Activated T-cell treated with anti-CD3 and anti-CD28 coated beads for 1 hour (primary cell): ENCODE measurements at places on chromosomes 7 and 10.

DNA sequence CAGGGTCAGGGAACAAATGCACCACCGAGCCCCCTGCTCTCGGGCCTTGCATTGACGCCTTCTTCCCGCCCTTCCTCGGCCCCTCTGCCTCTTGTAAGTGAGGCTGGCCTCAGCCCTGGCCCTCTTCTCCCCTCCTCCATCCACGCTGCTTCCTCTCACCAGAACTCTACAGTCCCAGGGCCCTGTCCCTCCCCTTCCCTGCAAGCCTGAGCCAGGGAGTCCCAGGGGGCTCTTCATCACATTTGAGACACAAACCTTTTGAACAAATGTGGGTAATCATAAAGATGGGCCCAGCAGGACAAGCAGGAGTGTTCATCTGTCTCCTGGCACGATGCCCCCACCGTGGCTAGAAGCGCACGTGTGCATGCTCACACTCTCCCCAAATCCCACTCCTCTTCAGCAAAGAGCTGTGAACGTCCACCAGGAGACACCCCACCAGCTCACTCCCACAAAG, 57.7 kb downstream of the SLIT1 start:
- no peak for DNase-seq

GRCh38 chr10:111117528-111118277, 40.9 kb downstream of the ADRA2A start:
- no peak for DNase-seq

DNA sequence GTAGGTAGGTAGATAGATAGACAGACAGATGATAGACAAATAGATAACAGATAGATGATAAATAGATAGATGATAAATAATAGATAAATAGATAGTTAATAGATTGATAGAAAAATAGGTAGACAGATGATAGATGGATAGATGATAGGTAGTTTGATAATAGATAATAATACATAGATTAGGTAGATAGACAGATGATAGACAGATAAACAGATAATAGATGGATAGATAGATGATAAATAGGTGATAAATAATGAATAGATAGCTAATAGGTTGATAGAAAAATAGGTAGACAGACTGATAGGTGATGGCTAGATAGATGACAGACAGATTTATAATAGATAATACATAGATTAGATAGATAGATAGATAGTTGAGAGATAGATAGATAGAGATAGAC, 350.5 kb upstream of the DPP6 start:
- DNase-seq, result no peak

DNA sequence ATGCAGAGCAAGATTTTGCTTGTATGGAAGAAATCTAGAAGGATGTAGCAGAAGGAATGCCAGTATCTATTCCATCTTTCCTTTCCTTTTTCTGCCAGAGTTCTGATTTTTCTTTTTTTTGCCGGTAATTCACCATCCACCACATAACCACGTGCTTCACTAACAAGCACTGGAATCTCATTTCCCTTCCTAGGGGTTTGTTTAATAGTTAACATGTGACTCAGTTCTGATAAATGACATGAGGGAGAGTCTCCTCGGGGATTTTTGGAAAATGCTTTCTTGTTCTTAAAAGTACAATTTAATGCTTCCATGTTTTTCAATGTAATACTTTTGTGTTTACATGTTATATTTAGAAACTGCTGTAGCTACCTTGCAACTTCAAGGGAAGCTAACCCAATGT, 590.2 kb downstream of the SH2D4B start:
- DNase-seq, result no peak

GRCh38 chr10:108141064-108141463, 976.6 kb upstream of the SORCS1 start:
- DNase-seq, result no peak

DNA sequence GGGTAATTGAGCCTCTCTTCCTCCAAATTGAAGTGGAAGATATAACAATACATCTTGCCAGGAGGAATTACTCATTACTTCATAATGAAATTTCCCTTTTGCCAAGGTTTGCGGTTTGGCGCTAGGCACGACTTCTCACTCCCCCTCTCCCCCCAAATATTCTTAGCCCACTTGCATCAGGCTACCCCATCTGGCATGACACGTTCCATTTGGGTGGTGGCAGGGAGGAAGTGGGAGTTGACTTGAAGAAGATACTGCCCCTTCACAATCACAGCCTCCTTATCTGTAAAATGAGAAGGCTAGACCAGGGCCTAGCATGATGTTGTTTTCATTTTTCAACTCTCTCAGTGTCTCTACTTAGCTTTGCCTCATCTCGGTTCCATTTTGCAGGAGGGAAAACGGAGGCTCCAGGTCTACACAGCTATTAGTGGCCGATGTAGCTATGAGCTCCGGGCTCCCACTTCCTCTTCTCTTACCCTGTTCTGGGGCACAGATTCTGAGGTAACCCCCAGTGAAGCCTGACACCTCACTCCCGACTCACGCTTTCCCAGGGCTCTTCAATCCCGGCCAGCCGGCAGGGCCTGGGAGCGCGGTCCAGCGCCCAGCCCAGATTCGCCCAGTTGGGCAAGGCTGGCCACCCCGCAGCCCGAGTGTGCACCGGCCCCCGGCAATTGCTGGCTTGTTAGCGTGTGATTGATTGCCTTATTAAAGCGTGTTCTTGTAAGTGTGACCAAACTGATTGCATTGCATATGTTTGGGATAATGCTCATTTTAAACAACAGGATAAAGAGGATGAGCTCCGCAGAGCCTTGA, 6.5 kb downstream of the EVX1 start:
- no peak for DNase-seq

- no peak for DNase-seq
Observed at GRCh38 chr7:101507791-101508252, 121.3 kb downstream of the MYL10 start.

DNA sequence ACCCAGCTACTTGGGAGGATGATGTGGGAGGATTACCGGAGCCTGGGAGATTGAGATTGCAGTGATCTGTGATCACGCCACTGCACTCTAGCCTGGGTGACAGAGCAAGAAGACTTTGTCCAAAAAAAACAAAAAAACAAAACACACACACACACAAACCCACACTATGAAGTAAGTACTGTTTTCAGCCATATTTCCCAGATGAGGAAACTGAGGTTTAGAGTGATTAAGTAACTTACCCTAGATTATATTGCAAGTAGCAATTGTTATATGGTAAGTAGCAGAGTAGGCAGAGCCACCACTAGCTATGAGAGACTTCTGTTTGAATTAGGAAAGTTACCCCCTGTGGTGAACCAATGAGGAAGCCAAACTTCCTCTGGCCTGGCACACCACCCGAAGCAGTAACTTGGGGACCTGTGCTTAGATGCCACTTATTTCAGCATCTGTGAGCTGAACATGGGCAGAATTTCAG, 61.9 kb downstream of the MCU start:
- no peak for DNase-seq

- DNase-seq, result no peak
Observed at GRCh38 chr7:92412745-92413144, 34.5 kb upstream of the GATAD1 start.

GRCh38 chr7:90266808-90267207, 21.8 kb downstream of the CFAP69 start:
- no peak for DNase-seq

DNA sequence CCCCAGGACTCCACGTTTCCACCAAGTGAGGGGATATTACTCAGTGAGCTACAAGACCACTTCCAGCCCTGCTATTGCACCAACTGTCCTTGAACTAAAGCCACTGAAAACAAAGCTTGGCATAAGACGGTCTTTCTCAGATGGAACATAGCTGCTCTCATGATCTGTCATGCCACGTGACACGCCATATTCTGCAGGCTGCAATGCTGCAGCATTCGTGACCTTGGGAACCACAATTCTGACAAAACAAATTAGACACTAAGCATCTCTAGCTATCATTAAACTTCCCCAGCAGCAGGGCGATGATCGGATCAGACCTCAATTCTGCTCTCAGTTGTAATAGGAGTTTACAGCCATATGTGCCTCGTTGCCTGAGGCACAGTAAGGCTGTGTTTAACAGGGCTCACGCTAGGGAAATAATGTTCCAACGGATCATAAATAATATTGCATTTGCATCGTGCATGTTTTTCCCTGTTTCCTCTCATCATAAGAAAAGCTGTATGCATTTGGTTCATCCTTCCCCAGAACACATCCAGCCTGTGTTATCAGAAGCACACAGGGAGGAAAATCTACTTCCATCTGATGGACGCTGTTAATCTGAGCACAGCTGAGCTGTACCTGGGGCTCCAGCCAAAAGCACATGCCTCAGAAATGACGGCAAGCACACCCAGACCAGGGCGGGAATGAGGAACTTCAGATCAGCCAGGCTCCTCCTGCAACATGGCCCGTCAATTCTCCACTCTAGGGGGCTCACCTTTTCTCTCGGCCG, 38.6 kb upstream of the CNPY1 start:
- no peak for DNase-seq

DNA sequence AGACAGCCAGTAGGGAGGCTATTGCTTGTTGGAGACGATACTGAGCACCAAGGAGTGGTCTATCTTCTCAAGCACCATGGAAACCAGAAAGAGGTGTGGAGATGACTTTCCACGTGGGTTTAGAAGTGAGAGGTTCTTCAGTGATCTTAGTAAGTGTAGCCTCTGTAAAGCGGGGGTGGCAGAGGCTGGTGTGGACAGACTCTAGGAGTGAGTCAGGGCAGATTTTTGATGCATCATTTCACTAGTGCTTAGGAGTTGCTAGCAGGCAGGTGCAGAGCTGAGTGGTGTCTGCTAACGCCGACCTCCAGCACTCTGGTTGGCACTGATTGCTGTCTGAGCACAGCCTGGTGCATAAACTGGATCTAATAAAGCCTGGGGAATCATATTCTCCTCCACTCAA, 78.4 kb upstream of the ADO start:
- DNase-seq, result no peak

GRCh38 chr10:90592638-90593302, 265.1 kb downstream of the HTR7 start:
- no peak for DNase-seq

GRCh38 chr7:157192861-157193260, 54.1 kb downstream of the UBE3C start:
- no peak for DNase-seq

DNA sequence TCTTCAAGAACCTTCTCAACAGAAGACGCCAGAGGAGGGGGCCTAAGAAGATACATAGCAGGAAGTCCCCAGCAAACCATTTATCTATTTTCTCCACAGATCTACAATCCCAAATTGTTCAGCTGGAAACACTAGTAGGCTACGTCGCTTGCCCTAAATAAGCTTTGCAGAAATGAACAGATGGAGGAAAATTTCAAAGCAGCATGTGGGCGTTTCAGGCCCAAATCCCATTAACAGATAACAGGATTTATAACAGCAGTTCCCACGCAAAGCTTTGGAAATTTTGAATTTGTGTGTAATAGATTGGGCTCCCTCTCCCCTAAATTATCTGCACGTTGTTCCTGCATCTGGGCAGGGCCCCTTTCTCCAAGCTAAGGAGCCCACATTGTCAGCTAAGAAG, 60.6 kb upstream of the FRMD4A start:
- no peak for DNase-seq

DNA sequence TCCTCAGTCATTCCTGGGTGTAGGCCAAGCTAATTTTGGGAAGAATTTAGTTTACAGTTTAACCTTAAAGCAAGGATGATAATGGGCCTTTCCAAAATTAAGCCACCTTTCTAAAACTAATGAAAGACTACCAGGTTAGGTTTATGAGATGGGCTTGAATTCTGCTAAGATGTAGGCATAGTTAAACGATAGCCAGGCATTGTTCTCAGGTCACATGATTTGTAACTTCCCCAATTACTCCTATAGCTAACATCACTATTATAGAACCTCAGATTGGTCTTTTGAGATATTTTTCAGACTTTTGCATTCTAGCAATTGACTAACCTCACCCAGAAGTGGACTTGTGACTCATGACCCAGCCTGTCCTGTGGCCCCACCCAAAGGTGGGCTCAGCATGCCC, 7.0 kb upstream of the NUB1 start:
- no peak for DNase-seq

GRCh38 chr7:127708201-127708600, 56.2 kb downstream of the SND1 start:
- no peak for DNase-seq

GRCh38 chr7:126803060-126803665, 449.6 kb downstream of the GRM8 start:
- DNase-seq, result no peak

DNA sequence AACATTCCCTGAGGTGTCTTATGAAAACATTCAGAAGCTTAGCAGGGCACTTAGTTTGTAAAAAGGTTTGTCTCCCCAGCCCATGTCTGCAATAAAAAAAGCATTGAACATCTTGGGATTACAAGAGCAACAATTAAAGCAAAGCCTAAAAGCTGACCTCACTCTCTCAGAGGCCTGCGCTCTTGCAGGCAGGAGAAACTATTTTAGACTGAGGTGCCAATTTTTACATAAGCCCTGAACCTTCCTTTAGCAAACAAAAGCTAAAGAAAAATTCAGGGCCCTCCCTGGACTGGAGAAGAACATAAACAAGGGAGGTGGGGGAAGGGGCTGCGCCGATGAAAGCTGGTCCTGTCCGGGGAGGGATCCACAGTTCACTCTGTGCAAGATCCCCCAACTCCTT, 312.7 kb upstream of the RNF32 start:
- DNase-seq, result no peak

DNA sequence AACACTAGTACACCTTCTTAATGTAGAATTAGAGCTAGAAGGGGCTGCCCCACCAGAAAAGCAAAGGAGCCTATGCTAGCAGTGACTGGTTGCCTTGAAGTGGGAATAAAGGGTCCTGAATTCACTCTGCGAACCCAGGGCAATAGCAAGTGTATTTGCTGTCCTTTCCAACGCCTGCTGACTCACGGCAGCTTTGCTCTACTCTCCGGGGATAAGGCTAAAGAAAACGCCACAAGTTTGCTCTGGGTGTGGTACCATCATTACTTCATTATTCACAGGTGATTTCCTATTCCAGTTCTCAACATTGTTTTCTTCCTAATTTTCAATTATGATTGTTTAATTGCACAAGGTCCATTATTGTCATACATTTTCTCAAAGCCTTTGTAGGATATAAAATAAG, 220.5 kb upstream of the AOAH start:
- no peak for DNase-seq

- DNase-seq, result no peak
Observed at GRCh38 chr10:112071596-112072133, 111.9 kb downstream of the GPAM start.

- no peak for DNase-seq
Observed at GRCh38 chr7:129889133-129889844, 63.5 kb downstream of the UBE2H start.

- DNase-seq, result no peak
Observed at GRCh38 chr7:129517931-129518330, 15.6 kb downstream of the SMKR1 start.
